ENCODE measurements at places on chromosomes 11 and 22.

DNA sequence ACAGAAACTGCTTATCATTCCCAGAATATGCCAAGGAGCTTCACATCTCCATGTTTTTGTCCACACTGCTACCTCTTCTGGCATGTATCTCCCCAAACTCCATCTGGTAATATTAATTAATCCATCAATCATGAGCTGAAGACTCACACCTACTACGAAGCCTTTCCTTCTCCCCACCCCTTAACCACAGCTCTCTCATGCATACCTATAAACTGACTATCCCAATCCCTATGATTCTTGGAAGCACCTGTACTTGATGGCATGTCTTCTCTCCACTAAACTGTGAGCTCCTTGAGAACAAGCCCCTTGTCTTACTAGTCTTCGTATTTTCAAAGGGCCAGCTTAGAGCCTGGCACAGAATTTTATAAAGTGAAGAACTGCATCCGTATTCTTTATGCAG lies 47.3 kb downstream of the RELT start:
- H3K4me3 ChIP-seq = no peak overlapping the region
- H3K4me1 ChIP-seq = peaks cover 2% of the 10 kb centered on the region
- no peaks in the 10 kb centered on the region for H3K27me3 ChIP-seq
- no peak overlapping the region for H3K27ac ChIP-seq
- no peak for DNase-seq
- no peaks in the 10 kb centered on the region for H3K36me3 ChIP-seq

GRCh38 chr11:117633186-117633754 lies 163.7 kb downstream of the DSCAML1 start:
- H3K27me3 ChIP-seq = no peaks in the 10 kb centered on the region
- DNase-seq = no peak
- H3K36me3 ChIP-seq = no peaks in the 10 kb centered on the region
- H3K4me1 ChIP-seq = peaks cover 3% of the 10 kb centered on the region
- no peak overlapping the region for H3K4me3 ChIP-seq
- no peak overlapping the region for H3K27ac ChIP-seq

DNA sequence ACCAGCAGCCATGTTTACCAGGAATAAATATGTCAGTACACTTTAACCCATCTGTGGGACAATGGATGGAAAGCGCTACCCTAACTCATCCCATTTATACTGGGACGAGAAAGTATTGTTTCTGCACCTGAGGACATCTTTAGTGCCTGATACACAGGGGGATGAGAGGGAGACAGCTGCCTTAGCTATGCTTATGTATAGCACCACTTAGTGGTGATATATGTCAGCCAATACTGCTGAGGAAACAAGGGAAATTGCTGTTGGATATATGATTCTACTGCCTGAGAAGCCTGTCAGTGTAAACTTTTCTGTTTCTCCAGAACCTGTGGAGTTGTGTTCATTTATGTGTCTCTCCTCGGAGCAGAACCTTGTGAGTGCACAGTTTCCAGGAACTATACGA lies 13.3 kb upstream of the CEP295 start:
- no peaks in the 10 kb centered on the region for H3K36me3 ChIP-seq
- H3K4me3 ChIP-seq = no peak overlapping the region
- DNase-seq = no peak
- H3K27me3 ChIP-seq = no peaks in the 10 kb centered on the region
- H3K27ac ChIP-seq = no peak overlapping the region

DNA sequence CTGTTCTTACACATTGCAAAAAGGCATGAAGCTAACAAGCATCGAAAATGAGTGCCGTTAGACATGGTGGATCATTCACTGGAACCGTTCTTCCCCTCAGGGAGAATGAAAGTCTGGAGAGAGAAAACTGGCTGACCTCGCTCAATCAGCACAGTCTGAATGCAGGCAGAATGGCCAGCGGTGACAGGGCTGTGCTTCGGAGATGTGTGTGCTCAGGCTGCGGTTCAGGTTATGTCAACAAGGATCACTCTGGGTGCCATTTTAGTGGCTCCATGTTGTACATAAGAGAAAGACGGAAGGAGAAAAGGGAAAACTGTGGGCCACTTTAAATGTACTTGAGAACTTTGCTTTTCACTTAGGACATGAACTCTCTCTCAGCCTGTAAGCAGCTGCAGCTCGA lies 749.8 kb upstream of the ARHGAP42 start:
- H3K36me3 ChIP-seq = no peaks in the 10 kb centered on the region
- DNase-seq = no peak

DNA sequence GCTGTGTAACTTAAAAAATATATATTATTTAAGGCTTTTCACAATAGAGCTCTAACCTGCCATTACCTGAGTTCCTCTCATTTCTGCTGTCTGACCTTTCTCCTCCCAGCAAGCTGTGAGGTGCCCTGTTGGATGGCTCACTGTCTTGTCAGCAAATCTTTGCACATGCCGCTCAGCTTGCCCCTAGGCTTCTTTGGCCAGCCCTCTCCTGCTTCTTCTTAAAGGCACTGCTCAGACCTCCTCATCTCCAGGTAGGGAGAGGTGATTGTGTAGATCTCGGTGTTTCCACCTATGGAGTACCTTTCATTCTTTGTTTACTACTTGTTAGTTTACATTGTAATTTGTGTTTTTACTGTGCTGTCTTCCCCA lies 96.5 kb downstream of the EXT2 start:
- H3K36me3 ChIP-seq = no peaks in the 10 kb centered on the region
- DNase-seq = no peak
- no peak overlapping the region for H3K4me3 ChIP-seq
- no peak overlapping the region for H3K27ac ChIP-seq

- H3K4me3 ChIP-seq = no peak overlapping the region
- no peak for DNase-seq
- H3K27ac ChIP-seq = no peak overlapping the region
- H3K27me3 ChIP-seq = no peaks in the 10 kb centered on the region
- peaks cover 6% of the 10 kb centered on the region for H3K4me1 ChIP-seq
- H3K36me3 ChIP-seq = no peaks in the 10 kb centered on the region
Measured at GRCh38 chr22:33034753-33035152, 23.4 kb downstream of the SYN3 start.

DNA sequence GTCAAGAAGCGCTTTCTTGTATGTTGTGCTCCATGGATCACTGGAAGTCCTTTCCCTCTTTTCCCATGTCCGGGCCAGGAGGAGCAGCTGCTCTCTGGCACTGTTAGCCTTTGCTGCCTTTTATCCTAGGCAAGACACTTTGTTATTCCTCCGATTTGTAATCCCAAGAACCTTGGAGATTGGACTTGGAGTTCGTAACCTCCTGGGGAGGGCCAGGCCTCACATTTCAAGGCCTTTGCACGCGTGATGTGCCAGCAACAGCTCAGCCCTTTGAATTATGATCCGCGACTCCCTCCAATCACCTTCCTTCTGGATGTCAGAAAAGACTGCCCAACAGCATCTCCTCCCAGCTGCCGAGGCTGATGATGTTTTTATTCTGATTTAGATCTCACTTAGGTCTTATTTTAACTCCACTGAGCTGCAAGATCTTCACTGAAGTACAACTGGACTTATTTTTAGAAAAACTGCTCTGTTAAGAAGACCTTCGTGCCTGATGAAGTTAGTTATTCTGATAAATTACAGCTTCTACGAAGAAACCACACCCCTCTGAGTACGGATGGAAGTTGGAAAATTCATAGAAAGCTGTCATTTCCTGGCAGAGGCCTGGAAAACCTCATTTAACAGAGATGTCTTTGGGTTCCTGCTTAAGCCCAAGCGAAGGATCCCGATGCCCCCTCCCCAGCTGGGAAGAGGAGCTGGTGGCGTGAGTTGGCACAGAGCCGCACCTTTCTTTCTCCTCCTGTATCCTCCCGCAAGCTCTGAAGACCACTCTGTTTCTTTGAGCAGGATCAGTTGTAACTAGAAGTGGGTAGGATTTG lies 62.4 kb downstream of the PARVB start:
- H3K27ac ChIP-seq = no peak overlapping the region
- no peak for DNase-seq
- no peaks in the 10 kb centered on the region for H3K27me3 ChIP-seq

Data from H1 (cell line).